ENCODE measurements at places on chromosomes 2 and 18.

GRCh38 chr18:24115628-24116027 lies 23.2 kb upstream of the CABYR start:
- no peak for DNase-seq

GRCh38 chr2:128797937-128798336 lies 479.3 kb upstream of the HS6ST1 start:
- DNase-seq, result no peak

DNA sequence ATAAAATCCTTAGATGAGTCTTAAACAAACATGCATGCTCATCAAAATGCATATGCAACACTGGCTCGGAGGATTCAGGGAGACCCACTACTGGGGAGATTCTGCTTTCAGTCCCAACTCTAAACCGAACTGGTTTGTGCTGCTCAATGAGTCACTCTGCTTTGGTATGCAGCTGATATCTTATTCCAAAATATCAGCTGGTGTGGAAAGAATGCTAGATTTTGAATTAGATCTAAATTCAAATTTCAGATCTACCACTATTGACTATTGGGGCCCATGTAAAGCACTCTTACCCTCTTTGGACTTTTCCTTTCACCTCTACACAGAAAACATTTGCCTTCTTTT lies 39.2 kb upstream of the TTN start:
- no peak for DNase-seq

- DNase-seq, result no peak
Observed at GRCh38 chr2:134957477-134957876, 38.9 kb downstream of the CCNT2 start.

- DNase-seq, result no peak
Observed at GRCh38 chr18:79438089-79438897, 42.6 kb downstream of the NFATC1 start.

- DNase-seq, result no peak
Observed at GRCh38 chr2:105186967-105187498, 54.5 kb upstream of the GPR45 start.

DNA sequence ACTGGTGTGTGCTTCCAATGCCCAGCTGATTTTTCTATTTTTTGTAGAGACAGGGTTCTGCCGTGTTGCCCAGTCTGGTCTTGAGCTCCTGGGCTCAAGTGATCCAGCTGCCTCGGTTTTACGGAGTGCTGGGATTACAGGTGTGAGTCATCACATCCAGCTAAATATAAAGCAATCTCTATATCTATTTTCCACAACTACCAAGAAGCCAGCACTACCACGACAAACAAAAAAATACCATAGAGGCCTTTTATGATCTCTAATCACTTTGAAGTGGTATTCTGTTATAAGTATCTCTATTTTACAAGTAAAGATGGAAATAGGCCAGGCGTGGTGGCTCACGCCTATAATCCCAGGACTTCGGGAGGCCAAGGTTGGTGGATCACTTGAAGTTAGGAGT lies 34.7 kb downstream of the C2orf74 start:
- no peak for DNase-seq

DNA sequence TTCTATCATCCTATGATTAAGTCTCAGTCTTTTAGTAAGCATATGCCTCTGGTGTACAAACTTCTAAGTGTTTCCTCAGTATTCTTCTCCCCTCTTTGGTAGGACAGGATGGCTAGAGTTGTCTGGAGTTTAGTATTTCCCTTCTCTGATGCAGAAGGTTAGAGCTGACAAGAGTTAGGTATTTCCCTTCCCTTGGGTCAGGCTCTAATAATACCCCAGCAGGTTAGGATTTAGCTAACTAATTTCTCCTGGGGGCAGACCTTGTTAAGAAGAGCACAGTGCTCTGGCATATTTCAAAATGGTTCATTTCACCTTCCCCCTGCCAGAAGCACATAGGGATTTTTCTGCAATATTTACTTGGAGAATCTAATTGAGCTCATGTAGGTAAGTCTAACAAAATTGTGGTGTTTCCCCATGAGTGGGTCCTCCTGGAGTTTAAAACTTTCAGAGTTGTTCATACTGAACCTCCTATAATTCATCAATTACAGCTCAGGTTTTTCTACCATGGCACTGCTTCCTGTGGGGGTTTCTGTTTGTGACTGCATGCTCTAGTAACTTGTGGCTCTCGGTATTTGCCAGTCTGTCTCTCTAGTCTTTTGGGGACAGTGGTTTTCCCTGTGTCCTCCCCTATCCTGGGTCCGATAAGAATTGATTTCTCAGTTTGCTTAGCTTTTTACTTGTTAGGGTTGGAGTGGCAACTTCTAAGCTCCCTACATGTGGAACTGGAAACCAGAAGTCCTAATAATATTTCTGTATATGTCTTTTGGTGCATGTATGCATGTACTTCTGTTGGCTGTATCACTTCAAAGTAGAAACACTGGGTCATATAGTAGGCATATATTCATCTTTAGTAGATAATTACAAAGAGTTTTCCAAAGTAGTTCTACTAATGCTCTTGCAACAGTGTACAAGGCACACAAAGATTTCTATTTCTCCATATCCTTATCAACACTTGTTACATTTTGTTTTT lies 77.7 kb downstream of the GDF7 start:
- no peak for DNase-seq

GRCh38 chr2:10482460-10482859 lies 34.3 kb upstream of the ODC1 start:
- no peak for DNase-seq

- peak; percentile 79 for DNase-seq
Observed at GRCh38 chr2:43467891-43468290, 127.9 kb downstream of the THADA start.

GRCh38 chr2:98894331-98895000 lies 41.6 kb downstream of the CRACDL start:
- DNase-seq, result no peak

GRCh38 chr18:65436430-65436829 lies 314.4 kb upstream of the CDH7 start:
- DNase-seq, result no peak

GRCh38 chr2:174634130-174635014 lies 36.8 kb upstream of the WIPF1 start:
- no peak for DNase-seq

DNA sequence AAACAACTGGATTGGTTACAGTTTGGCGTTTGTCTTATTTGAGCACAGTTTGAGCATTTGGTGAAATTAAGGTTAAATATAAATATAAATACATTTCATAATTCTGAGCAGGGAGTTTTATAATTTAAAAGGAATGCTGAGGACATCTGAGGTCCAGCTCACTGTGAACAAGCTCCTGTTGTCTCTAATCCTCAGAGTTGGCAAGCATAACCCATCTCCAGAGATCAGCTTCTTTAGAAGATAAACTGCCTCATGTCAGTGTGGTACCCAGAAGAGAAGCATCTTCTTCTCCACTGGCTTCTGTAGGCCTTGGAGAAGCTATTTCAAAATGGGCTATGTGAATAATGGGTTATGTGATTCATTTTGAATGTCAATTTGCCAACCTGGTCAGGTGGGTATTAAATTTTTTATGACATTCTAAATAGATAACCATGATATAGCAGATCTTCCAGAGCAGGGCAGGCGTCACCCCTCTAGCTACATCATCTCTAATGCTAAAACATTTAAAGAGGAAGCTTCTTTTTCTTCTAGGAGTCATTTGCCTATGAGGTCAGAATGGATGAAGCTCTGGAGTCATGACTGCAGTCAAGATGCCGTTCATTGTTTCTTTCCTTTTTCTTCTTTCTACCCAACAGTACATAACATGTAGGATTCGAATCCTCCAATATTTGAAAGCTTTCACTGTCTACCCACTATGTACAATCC lies 324.0 kb downstream of the RNF144A start:
- no peak for DNase-seq

GRCh38 chr2:9141091-9141667 lies 65.4 kb upstream of the ASAP2 start:
- DNase-seq, result peak; percentile 66

GRCh38 chr2:72927619-72928550 lies 10.6 kb downstream of the EMX1 start:
- DNase-seq, result no peak

- DNase-seq, result no peak
Observed at GRCh38 chr18:42159146-42159545, 204.1 kb downstream of the PIK3C3 start.

Data from fibroblast of skin of scalp (primary cell).